ENCODE measurements at places on chromosomes 4 and X.

GRCh38 chrX:134324359-134324758 lies 87.4 kb downstream of the CCDC160 start:
- no peak for DNase-seq

GRCh38 chr4:83282049-83282535 lies 2.5 kb downstream of the COQ2 start:
- peak; percentile 69 for DNase-seq

- no peak for DNase-seq
Measured at GRCh38 chrX:23035493-23035892, 35.7 kb downstream of the DDX53 start.

GRCh38 chrX:148133105-148133725 lies 152.1 kb downstream of the FMR1NB start:
- DNase-seq = no peak

- no peak for DNase-seq
Measured at GRCh38 chr4:149183638-149184037, 632.0 kb downstream of the IQCM start.

DNA sequence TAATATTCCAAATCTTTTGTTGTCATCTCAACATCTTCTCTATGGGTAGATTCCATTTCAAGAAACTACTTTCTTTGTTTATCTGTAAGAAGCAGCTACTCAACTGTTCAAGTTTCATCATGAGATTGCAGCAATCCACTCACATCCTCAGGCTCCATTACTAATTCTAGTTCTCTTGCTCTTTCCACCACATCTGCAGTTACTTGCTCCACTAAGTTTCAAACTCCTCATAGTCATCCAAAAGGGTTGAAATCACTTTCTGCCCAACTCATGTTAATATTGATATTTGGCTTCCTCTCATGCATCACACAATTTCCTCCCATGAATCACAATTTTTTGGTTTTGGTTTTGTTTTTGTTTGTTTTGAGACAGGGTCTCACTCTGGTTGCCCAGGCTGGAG lies 35.7 kb downstream of the ADH5 start:
- no peak for DNase-seq

DNA sequence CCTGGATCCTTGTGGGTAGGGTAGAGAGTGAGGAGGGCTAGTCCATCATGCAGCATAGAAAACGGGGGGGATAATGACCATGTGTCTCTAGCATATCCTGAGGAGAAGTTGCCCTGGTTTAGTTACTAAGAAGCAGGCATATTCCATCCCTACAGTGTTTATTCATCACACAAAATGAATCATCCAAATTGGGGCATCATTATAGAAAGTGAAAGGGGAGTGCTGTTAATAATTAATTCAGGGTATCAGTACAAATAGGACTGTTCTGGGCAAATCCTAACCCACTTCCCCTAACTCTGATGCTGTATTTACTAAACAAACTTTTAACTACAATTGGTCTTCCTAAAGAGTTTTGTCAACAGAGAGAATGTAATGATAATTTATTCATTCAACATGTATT lies 281.1 kb upstream of the ARX start:
- DNase-seq = no peak

DNA sequence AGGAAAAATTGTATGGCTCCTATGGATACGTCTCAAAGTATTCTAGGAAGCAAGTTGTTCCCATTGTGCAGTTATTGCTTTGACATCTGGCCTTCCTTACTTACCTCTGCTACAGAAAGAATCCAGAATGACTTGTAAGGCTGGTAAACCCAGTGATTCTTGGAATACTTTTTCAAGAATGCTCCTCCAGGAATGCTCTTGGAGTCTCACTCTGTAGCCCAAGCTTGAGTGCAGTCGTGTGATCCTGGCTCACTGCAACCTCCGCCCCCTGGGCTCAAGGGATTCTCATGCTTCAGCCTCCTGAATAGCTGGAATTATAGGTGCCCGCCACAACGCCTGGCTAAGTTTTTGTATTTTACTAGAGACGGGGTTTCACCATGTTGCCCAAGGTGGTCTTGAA lies 38.1 kb downstream of the GAB1 start:
- no peak for DNase-seq

- no peak for DNase-seq
Measured at GRCh38 chr4:95061220-95061619, 303.5 kb downstream of the BMPR1B start.

GRCh38 chr4:88179261-88179660 lies 20.8 kb upstream of the ABCG2 start:
- DNase-seq = no peak

All from stimulated activated CD4-positive, alpha-beta T cell treated with anti-CD3 and anti-CD28 coated beads, Interleukin-15, amount 100 ng/mL, for 24 hours (primary cell).